ENCODE measurements at places on chromosomes 7 and 10.
A peak's percentile ranks its signal among the peaks of the same experiment; 100 is the strongest.

DNA sequence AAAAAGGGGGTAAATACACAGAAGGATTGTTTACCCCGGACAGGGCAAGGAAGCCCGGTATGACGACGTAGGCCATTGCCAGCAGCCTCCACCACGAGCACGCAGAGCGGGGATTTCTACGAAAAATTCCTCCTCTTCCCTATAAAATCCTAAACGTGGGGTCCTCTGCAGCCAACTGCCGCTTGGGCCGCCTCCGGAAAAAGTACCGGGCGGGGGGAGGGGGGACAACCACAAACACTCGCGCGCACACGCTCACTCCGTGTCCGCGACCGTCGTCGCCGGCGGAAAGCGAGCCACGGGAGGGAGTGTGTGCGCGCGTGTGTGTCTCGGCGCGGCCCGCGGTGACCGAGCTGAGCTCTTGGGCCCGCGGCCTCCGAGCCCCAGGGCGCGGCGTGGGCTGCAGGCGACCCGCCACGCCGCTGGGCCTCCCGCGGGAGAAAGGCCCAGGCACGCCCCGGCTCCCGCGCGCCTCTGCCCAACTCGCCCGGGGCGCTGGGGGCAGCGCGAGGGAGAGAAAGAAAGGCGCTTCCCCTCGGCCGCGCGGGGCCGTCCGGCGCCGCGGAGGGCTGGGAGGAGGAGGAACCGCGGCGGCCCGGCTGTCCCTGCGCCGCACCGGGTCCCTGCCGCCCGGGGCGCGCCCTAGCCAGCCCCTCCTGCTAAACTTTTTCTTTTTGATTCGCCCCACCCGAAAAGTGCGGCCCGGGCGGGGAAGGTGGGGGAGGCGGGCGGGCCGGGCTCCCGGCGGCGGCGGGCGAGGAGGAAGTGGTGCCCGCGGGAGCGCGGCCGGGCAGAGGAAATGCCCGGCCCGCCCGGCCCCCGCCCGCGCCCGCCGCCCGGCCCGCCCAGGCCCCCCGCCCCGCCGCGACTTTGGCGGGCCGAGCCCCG, 1.5 kb downstream of the CTBP2 start:
- DNase-seq = no peak

GRCh38 chr10:122302315-122302714, 31.2 kb downstream of the BTBD16 start:
- no peak for DNase-seq

- peak; percentile 56 for DNase-seq
Measured at GRCh38 chr10:1048349-1048731, 579 bp downstream of the IDI1 start.

DNA sequence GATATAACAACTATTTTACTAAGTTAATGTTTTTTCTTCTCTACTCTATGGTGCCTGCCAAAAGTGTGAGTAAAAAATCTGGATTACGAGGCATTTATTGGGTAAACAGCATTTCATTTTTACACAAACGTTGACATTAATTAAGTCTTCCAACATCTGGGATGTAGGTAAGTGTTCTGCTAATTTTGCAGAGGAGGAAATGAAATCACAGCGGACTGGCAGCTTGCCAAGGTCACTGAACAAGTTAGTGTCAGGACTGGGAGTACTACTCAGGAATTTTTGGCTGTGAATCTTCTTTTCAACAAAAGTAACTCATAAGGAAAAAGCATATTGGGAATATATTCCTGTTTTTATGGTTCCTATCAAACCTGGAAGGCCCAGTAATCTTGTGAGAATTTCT, 612.1 kb upstream of the FZD8 start:
- no peak for DNase-seq

GRCh38 chr7:106840342-106840741, 24.7 kb upstream of the PIK3CG start:
- no peak for DNase-seq
